ENCODE measurements at places on chromosomes 2 and 18.

DNA sequence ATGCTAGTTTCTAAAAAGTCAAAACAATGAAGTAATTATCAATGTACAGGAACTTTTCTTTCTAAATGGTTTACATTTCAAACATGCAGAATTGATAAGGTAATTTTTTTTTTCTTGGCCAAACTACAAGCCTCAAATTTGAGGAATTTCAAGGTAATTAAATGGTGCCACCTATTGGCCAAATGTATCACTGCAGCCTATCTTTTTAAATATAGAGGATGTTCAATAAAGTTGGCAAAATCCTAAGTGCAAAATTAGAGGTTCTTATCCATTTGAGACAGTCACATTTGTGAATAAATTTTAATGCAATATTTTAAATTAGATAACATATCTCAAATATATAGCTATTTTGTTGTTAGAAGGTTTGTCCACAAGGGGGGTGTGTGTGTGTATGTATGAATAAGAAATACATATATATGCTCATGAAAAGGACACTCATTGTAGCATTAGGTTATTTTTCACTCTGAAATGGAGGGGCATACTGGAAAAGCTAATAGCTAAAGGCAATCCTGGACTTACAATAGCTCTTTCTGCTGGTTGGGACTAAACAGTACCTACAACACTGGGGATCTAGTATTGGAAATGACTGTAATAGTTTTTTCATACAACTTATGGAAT, 26.2 kb downstream of the MMADHC start:
- no peak for DNase-seq

- DNase-seq, result no peak
These were observed 2036.1 kb upstream of the LRRTM1 start for GRCh38 chr2:82340578-82341053.

- no peak for DNase-seq
These were observed 419.1 kb downstream of the PARD3B start for GRCh38 chr2:204964414-204964813.

DNA sequence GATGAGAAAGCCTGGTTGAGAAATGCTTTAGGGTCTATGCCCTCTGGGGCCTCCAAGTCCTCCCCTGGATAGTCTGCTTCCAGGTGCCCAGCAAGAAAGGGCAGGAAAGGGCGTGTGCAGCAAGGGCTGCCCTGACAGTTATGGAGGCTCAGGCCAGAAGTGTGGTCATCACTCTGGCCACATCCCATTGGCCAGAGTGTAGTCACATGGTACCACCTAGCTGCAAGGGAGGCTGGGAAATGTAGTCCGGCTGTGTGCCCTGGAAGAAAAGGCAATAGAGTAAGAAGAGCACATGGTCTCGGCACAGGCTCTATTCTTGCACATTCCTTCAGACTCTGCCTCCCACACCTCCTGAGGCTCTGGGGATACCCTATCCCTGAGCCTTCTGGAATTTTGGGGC, 35.7 kb downstream of the ODC1 start:
- no peak for DNase-seq

DNA sequence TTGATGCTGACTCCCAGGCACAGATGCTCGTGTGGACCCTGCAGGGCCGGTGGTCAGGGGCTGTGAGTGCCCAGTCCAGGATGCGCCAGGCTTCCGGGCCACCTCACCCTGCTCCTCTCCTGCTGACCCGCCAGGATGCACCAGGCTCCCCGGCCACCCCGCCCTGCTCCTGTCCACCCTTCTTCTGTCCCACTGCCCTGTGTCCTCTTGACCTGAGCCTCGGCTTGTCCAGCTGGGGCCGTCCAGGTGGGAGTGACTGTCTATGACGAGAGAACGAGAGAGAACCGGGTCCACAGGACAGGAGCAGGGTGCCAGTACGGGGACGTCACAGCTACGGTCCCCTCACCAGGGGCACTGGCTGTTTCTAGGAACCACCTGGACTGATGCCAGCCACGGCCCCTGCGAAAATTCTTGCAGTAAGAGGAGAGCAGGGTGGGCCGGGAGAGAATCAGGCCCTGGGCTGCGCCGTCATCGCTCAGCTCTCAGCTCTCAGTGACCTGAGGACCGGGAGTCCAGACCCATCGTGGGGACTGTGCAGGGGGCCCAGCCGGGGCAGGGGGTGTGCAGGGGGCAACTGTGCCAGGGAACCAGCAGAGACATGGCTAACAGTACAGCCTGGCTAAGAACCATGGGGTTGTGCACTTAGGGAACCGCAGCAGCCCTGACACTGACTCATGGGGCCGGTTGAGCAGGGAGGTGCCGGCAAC, 12.9 kb upstream of the NFATC1 start:
- DNase-seq, result no peak

DNA sequence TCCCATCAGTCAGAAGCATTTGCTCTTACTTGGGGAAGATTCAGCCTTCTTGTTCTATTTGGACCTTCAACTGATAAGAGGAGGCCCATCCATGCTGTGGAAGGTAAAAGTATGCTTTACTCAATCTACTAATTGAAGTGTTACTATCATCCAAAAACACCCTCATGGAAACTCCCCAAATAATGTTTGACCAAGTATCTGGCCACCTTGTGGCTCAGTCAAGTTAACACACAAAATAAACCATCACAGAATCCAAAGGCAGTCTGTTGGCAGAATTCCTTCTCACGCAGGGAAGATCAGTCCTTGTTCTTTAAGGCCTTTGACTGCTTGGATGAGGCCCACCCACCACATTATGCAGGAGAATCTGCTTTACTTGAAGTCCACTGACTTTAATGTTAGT, 531.2 kb upstream of the SMIM21 start:
- DNase-seq, result no peak

- no peak for DNase-seq
These were observed 40.2 kb downstream of the TMEM177 start for GRCh38 chr2:119719261-119719627.

GRCh38 chr2:51194656-51195055, 162.7 kb upstream of the NRXN1 start:
- DNase-seq, result no peak

GRCh38 chr18:6069539-6069938, 174.2 kb upstream of the TMEM200C start:
- DNase-seq, result no peak

- no peak for DNase-seq
These were observed 844.9 kb downstream of the CPS1 start for GRCh38 chr2:211401328-211401727.

GRCh38 chr18:57737400-57738060, 65.6 kb downstream of the ATP8B1 start:
- no peak for DNase-seq

GRCh38 chr2:239712755-239713154, 311.9 kb upstream of the HDAC4 start:
- DNase-seq, result no peak

GRCh38 chr2:39975476-39976020, 196.5 kb upstream of the THUMPD2 start:
- no peak for DNase-seq

DNA sequence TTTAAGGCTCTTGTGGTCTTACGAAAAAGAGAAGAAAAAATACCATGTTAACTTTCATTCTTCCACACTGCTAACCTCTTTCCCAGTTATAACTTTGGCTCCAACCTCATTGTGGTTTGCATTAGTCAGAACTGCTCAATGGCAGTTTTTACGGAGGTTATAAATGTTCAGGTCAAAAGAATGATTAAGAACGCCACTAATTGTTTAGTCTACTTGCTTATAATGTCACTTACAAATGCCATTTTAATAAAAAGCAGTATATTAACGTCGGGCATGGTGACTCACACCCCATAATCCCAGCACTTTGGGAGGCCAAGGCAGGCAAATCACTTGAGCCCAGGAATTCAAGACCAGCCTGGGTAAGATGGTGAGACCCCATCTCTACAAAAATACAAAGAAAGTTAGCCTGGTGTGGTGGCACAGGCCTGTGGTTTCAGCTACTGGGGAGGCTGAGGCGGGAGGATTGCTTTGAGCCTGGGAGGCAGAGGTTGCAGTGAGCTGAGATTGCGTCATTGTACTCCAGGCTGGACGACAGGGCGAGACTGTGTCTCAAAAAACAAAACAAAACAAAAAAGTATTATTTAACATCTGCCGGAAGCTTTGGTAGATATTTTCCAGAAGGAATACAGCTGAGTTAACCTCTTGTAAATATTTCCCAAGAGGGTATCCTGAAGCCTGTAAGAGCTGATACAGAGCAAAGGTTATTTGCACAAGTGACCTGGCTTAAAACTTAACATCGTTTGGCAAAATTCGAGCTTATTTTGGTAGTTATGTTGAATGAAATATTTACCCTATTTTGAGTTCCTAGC, 5.1 kb downstream of the AGPS start:
- DNase-seq, result no peak

DNA sequence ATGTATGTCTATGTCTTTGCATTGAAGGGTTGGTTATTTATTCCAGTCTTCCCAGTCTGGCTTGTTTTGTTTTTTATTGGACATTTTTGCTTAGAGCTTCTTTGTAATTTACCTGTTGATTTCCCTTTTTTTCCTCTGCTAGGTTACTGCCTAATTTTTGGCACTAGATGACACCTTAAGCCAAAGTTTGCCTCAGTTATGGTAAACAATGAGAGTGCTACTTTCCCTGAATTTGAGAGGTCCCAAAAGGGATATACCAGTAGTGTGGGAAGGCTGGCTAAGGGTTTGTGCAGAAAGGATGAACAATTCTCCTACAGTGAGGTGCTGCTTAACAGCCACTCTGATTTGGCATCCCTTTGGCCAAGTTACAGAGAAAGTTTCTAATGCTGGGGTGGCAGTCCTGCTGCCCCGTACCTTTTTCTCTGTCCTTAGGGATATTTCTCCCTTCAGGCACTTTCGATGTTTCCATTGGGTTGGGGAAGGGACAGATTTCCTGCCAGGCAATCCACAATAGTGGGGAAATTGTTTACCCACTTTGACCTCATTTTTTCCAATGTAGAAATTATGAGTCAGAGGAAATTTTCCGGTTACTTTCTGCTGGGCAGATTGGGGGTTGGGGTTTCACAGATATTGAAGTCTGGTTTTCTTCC, 354.9 kb downstream of the PTPRM start:
- no peak for DNase-seq

DNA sequence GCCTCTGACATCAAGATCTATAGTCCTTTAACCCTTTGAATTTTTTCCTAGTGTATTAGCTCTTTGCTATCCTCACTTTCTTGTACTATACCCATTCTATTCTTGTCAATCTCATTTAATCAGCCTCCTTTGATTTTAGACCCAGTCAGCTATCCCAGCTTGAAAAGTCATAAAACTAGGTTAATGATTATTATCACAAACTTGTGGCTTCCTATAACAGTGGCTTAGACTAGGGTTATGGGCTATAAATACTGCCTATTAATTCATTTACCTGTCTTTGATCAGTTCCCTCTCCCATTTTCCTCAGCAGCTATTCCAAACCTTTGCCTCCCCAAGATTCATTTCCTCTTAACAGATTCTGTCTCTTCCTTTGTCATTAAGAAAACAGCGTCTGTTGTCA, 174.8 kb downstream of the UBR3 start:
- no peak for DNase-seq

- no peak for DNase-seq
These were observed 44.8 kb upstream of the PHLPP1 start for GRCh38 chr18:62670573-62670972.

- DNase-seq, result no peak
These were observed 438.3 kb downstream of the SPAG16 start for GRCh38 chr2:213722565-213722964.

GRCh38 chr2:188235364-188235763, 56.3 kb upstream of the GULP1 start:
- no peak for DNase-seq

- no peak for DNase-seq
These were observed 73.8 kb downstream of the CD28 start for GRCh38 chr2:203780231-203780630.

DNA sequence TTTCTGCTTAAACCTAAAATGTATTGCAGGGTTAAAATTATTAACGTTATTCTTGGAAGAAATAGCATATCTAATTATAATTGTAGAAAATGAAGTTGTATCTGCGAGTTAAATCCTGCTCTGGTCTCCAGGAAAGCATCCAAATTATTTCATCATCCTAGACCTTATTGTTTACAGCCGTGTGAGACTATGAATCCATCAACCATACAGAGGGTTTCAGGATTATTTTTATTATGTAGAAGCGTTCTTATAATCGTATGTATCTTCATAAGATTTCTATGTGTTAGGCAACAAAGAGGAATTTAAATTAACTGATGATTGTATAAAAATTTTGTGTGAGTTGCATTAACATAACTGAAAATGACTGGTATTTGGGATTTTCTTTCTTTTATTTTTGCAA, 14.5 kb upstream of the DSC3 start:
- DNase-seq, result no peak

DNA sequence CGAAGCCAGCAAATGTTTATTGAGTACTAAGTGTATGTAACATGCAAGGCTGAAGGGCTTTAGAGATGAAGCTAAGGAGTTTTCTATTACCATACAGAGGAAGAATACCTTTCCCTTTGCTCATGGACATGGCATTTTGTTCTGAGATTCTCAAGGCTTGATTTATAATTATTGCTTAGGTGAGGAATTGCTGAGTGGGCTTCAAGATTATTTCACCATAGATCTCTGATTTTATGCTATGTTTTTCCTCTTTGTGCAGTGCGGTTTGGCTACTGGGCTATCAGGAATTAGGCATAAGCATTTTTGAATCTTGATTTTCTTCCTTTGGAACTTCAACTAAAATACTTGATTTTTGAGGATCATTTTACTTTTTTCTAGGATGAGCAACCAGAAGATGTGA, 42.5 kb downstream of the VRK2 start:
- no peak for DNase-seq

GRCh38 chr18:9695605-9696004, 12.5 kb upstream of the RAB31 start:
- no peak for DNase-seq

- DNase-seq, result no peak
These were observed 80.2 kb downstream of the CDK15 start for GRCh38 chr2:201886504-201886903.

- no peak for DNase-seq
These were observed 7.0 kb downstream of the SLC35F6 start for GRCh38 chr2:26770986-26771586.
